ENCODE measurements at places on chromosomes 3 and 15.
A peak's percentile ranks its signal among the peaks of the same experiment; 100 is the strongest.

DNA sequence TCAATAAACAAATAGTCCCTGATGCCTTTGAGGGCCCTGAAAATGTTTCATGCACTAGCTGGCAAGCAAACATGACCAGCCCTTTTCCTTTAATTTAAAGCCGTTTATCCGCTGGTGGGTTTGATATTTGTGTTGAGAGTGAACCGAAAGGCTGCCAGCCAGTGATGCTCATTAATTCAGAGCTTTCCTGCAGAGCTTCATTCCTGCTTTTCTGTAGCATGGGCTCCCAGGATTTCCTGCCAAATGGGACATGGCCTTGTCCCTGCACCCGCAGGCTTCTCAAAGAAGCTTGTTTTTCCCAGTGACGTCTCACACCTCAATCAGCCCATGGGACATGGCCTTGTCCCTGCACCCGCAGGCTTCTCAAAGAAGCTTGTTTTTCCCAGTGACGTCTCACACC, 219.6 kb downstream of the MTHFS start:
- H3K36me3 ChIP-seq = no peaks in the 10 kb centered on the region
- H3K27me3 ChIP-seq = no peaks in the 10 kb centered on the region
- peaks cover 5% of the 10 kb centered on the region for H3K4me1 ChIP-seq

DNA sequence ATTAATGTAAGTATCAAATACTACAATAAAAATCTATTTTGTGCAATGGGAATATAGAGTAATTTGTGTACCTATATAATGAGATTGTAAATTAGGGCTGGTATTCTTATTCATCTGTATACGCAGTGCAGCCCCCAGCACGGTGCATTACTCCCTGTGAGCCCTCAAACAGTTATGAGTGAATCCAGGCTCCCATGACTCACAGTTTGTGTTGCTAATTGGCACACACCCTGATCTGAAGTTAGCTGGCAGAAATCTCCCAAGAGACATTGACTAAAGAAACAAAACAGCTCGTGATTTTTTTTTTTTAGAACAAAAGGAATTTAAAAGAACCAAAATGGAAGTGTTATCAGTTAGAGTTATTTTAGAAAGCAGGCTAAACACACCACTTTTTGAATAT, 15.7 kb downstream of the GK5 start:
- no peak overlapping the region for H3K27ac ChIP-seq
- no peak for DNase-seq
- no peaks in the 10 kb centered on the region for H3K4me1 ChIP-seq
- H3K36me3 ChIP-seq = peaks cover 46% of the 10 kb centered on the region
- H3K4me3 ChIP-seq = no peak overlapping the region

DNA sequence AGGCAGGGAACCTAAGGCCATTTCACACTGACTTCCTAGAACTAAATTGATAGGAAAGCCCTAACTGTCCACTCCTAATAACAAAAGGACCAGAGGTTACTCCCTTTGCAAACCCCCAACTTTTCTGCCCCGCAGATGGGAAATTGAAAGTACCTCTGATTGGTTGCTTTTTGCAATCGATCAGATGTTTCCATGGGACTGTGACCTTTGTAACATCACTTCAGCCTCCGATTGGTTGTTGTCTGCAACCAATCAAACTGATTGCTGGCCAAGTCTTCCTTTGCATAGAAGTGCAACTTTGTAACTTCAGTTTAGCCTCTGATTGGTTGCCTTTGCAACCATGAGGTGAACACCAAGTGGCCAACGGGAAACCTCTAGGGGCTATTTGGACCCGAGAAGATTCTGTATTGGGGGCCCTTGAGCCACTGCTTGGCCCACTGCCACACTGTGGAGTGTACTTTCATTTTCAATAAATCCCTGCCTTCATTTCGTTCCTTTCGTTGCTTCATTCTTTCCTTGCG, 11.3 kb upstream of the KNL1 start:
- peak; percentile 60 for DNase-seq
- H3K36me3 ChIP-seq = no peaks in the 10 kb centered on the region
- no peak overlapping the region for H3K27ac ChIP-seq
- H3K27me3 ChIP-seq = no peaks in the 10 kb centered on the region
- no peaks in the 10 kb centered on the region for H3K4me1 ChIP-seq

DNA sequence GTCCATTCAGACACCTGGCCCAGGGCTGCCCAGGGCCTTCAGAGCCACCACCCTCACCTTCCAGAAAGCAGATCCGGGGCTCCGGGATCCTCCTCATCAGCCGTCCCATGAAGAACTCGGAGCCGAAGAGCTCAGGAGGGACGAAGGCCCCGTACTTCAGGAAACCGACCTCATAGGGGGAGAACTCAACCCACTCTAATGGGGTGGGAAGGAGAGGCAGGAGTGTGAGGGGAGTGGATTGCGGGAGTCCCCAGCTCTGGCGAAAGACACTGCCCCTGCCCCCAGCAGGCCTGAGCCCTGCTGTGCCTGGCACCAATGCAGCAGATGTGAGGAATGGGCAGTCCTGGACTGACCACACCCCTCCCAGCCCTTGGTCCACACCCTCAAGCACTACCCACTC, 22.6 kb downstream of the PLA2G4D start:
- no peak for DNase-seq
- H3K36me3 ChIP-seq = no peaks in the 10 kb centered on the region
- no peaks in the 10 kb centered on the region for H3K4me1 ChIP-seq
- H3K27me3 ChIP-seq = no peaks in the 10 kb centered on the region
- H3K27ac ChIP-seq = no peak overlapping the region
- no peak overlapping the region for H3K4me3 ChIP-seq
